ENCODE measurements at places on chromosomes 1 and 21.

- no peak for DNase-seq
These were observed 26.5 kb downstream of the SSBP3 start for GRCh38 chr1:54379555-54380289.

- DNase-seq: no peak
These were observed 93.5 kb downstream of the MRPL39 start for GRCh38 chr21:25513810-25514209.

- DNase-seq: no peak
These were observed 829 bp downstream of the PEA15 start for GRCh38 chr1:160206036-160206389.

DNA sequence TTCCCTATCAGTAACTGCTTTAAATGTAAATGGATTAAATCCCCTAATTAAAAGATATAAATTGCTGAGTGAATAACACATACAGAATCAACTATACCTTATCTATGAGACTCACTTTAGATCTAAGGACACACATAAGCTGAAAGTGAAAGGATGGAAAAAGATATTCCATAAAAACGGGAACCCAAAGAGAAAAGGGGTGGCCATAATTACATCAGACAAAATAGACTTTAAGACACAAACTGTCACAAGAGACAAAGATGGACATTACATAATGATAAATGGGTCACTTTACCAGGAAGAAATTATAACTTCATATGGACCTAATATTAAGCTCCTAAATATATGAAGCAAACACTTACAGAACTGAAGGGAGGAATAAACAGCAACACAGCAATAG, 59.2 kb downstream of the SLC25A24 start:
- DNase-seq: no peak

- DNase-seq: no peak
These were observed 9.4 kb upstream of the KCNC4 start for GRCh38 chr1:110200666-110201065.

GRCh38 chr21:33797565-33797964, 118.0 kb downstream of the ATP5PO start:
- no peak for DNase-seq

DNA sequence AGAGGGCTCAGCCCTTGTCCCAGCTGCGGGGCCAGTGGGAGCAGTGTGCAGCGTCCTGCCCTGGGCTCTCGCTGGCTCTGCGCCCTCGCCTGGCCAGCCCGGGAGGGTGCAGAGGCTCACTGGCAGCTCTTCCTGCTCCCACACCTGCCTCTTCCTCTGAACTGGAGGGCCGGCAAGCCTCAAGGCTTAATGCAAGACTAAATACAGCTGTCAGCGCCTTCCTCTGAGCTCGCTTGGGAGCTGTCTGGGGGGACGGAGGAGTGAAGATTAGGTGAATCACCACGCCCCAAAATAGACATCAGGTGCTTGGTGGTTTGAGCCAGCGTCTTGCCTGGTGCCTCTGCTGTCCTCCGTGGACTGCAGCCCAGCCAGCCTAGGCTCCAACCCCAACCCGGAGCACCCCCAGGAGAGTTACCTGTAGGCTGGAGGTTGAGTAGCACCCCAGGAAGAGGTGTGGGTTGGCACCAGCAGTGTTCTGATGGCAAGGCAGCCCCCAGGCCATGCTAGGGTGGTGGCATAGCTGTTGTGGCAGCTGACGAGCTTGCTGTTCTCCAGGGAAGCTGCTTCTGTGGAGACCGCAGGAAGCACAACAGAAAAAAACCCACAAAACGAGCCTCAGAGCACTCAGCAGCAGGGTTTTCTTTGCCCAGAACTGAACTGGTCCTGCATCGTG, 36.9 kb downstream of the UMODL1 start:
- peak; percentile 66 for DNase-seq

DNA sequence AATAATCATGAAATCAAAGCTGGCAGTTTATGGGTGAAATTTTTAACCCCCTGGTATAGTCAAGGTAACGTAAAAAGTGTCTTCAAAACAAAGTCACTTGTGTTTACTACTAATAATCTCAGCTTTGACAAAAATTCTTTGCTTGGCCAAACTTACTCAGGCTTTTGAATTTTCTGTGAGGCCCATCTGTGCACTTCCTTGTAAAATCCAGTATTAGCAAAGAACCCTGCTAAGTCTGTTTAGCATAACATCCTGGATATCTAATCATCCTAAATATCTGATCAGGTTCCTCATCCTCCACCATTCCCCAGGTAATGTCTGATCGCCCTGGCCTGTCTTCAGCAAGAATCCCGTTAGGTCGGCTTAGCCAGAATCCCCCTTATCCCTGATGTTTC, 3.0 kb downstream of the LYST start:
- no peak for DNase-seq

DNA sequence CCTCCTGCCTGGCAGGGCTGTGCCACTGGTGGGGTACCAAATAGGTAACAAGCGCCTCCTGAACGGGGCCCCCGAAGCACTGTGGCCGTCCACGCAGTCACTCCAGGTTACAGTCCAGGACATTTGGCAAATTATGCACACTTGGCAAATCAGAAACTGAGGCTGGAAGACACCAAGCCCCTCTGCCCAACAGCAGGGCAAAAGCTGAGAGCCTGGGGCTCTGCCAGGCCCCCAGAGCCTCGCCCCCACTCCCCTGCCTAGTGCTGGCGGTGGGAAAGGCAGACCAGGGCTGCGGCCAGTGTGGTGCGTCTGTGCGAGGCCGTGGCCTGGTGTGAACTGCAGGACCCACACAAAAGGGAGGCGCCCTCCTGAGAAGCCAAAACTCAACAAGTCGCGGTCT, 9.4 kb downstream of the PANK4 start:
- DNase-seq: no peak

DNA sequence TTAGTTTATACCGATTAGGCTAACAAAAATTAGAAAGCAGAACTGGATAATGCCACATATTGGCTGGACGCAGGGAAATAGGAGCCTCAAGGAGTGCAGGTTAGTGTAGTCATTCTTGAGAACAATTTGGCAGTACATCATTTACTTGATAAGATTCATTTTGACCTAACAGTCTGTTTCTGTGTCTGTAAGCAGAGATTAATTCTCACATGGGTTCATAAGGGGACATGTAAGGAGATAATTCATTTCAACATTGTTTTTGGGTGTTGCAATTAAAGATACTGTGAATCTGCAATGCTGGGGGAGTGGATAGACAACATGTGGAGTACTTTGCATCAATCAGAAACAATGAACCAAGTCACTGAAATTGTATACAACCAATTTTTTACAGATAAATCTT, 32.0 kb downstream of the AGO3 start:
- DNase-seq: no peak

Measured in NCI-H1105 (cell line).